Stimulated activated CD8-positive, alpha-beta memory T cell treated with anti-CD3 and anti-CD28 coated beads, Interleukin-4, amount 100 ng/mL, for 1 hour (primary cell): ENCODE measurements at places on chromosomes 13 and 19.

- no peak for DNase-seq
Measured at GRCh38 chr19:16289594-16289993, 35.0 kb upstream of the KLF2 start.

DNA sequence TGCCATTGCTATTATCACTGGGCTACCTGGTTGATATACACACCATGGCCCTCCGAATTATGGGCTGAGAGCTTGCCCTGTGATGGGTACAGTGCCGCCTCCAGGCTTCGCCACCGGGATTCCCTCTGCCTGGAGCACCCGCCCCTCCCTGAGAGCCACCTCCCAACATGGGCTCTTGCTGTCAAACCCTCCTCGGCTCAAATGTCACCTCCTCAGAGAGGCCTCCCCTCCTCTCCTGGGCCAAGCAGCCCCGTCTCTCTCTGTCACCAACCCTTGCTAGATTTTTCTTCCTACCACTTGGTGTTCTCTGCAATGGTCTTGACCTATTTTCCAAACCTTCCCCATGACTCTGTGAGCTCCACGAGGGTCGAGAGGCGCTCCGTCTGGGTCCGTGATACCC is 12.2 kb upstream of the TLE2 start:
- no peak for DNase-seq

DNA sequence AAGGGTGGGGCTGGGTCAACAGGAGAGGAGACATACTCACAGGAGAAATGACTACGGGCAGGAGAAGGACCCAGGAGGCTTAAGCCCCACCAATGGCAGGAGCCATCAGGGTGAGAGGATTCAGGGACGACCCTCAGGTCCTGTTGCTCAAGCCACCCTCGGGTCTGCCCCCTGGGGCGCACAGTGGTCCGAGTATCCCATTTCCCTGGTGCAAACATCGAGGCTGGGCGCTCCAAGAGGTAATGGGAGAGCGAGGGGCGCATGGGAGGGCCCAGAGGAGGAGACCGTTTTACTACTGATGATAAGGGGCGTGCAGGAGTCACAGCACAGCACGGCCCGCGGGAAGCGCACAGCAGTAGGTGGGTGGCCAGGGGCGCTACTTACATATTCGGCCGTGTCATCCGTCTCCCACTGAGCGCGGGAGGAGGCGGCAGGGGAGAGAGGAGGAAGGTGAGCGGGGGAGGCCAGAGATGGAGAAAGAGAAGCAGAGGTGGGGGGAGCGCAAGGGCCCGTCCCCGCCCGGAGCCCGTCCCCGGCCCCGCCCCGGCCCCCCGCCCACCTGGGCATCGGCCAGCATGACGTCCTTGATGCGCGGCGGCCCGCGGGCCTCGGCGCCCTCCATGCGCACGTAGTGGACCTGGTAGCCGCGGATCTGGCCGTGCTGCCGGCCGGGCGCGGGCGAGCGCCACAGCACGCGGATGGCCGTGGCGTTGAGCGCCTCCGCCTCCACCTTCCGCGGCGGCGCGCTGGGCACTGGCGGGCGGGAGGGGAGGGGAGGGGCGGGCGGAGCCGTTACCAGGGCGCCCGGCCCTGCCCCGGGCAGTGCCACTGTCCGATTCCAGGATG is 111.5 kb downstream of the PTPRS start:
- DNase-seq: no peak

DNA sequence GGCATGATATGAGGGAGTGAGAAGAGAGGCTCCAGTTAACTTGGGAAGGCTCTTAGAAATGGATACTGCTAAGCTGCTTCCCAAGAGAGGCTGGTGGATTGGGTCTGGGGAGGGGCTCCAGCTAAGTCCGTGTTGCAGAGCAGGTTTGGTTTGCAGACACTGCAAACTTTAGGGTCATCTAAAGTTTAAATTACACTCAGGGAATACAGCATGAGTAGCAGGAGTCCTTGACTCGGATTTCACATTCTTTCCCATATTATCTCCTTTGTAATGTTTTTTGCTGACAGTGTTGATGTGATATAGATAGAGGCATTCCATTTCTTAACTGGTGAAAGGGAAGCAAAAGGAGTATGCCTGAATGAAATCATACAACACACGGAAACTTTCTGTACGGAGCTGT is 31.9 kb downstream of the SGCG start:
- no peak for DNase-seq

- no peak for DNase-seq
Measured at GRCh38 chr13:51955281-51955771, 55.9 kb downstream of the ATP7B start.

DNA sequence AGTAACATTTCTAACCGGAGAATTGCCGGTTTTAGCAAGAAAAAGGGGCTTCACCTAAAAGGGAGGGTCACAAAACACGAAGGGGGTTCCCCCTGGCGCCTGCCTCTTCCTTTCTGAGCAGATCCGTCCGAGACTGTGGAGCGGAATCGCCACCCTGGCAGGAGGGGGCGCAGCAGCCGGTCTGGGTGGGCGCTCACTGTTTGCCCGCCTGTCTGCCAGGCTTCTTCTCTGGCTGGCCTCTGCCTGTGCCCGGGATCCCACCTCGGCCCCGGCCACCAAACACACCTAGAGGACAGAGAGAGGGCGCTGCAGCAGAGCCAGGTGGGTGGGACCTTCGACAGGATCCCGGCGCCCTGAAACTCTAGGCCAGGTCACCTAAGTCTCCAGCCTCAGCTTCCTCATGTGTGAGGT is 15.6 kb downstream of the LSM4 start:
- no peak for DNase-seq

GRCh38 chr13:111335298-111335697 is 14.9 kb downstream of the TEX29 start:
- DNase-seq: no peak

DNA sequence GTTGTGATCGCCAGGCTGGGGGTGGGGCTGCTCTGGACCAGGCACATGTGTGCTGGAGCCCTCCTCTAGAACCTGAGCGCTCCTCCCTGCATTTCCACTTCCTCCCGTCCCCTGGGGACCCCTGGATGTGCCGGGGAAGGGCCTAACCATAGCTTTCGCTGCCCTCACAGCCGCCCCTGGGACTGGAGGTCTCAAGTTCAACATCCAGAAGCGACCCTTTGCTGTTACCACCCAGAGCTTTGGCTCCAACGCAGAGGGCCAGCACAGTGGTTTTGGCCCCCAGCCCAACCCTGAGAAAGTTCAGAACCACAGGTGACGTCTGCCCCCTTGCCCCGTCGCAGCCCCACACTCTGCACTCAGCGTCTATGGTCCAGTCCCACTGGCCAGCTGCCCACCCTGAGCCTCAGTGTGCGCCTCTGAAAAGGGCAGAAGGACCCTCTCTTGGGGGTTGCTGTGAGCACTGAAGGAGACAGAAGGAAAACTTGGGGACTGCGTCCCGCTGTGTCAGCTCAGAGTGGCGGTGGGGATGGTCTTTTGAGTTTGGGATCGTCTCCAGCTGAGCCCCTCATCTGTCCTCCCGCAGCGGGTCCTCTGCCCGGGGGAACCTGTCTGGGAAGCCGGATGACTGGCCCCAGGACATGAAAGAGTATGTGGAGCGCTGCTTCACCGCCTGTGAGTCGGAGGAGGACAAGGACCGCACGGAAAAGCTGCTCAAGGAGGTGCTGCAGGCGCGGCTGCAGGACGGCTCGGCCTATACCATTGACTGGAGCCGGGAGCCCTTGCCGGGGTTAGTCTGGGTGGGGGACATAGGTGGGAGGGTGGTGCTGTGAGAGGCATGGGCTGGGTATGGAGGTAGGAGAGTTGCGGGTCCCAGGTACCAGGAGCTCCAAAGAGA is 6.0 kb downstream of the LENG8 start:
- no peak for DNase-seq

DNA sequence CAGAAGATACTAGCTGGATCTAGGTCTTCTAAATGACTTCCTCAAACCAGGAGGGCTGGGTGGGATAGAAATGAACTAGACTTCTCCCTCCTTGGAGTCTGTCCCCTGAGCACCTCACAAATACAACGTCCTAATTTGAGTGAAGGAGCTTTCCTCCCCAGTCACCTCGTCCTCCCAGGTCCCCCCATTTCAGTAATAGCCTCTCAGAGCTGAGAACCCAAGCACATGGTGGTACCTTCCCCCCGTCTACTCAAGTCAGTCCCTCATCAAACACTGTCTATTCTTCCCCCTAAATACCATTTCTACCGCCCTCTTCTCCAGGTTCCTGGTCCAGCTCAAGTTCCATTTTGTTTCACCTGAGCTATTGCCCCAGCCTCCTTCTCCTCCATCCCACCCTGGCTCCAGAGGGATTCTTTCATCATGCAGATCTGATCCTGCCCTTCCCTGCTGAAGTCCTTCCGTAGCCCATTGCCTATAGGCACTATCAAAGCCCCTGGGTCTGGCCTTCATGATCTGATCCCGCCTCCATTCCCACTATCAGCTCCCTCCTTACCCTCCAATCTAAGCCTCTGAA is 5.3 kb upstream of the PRKCG start:
- DNase-seq: no peak

- DNase-seq: no peak
Measured at GRCh38 chr13:77114271-77114670, 87.3 kb upstream of the FBXL3 start.

DNA sequence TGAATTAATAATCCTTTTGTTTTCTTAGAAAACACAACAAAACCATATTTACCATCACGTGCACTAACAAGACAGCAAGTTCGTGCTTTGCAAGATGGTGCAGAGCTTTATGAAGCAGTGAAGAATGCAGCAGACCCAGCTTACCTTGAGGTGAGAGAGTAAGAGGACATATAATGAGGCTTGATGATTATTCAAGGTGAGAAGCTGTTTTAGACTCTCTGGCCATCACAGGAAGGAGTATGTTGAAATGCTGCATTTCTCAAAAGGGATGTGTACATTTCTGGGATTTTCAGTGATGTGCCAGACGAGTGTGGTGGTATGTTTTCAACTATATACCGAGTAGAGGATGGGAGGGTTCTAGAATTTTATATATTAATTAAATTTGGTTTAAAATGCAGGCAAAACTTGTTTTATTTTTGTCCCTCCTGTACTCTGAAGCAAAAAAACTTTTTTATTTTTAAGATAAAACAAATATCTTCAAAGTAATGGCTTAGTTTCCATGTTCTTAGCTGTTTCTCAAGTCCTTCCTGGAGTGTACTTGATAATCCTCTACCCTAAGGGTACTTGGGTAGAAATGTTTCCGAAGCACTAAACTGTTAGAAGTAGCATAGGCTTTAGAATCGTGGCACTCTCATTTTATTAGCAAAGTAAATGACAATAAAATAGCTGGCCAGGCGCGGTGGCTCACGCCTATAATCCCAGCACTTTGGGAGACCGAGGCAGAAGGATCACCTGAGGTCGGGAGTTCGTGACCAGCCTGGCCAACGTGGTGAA is 51.1 kb downstream of the N4BP2L1 start:
- DNase-seq: no peak

DNA sequence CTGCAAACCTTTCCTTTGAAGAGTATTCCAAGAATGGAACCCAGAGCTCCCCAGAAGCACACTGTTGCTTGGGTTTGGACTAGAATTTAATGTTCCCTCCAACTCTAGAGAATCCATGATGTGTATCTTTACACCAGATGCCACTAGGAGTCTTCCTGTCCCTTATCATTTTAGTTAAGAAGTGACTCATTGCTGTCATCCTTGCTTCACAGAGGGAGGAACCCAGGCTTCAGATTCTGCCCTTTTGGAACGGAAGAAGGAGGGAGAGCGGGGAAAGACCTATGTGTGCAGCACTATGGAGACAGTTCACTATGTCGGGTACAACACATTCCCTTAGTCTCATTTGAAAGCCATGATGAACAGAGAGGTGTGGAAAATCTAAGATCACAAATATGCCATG is 2.1 kb upstream of the ATP12A start:
- no peak for DNase-seq
